M059J (cell line): ENCODE measurements at places on chromosomes 4 and X.

DNA sequence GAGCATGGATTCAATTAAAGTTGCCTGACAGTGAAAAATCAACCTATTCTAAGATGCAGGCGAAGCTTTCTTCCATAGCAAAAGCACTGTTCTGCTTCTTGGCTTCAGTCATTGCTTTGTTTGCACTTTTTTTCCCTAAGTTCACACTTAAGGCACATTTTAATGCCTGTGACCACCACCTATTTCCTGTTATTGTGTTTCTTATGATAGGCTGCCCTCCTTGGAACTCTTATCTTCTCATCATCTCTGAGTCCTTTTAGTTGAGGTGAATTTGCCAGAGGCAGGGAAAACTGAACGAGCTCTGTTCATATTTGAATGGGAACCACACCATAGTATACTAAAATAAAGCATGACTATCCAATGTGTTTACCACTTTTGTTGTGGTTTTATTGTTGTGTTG is 119.8 kb downstream of the SPCS3 start:
- DNase-seq, result peak; percentile 75

DNA sequence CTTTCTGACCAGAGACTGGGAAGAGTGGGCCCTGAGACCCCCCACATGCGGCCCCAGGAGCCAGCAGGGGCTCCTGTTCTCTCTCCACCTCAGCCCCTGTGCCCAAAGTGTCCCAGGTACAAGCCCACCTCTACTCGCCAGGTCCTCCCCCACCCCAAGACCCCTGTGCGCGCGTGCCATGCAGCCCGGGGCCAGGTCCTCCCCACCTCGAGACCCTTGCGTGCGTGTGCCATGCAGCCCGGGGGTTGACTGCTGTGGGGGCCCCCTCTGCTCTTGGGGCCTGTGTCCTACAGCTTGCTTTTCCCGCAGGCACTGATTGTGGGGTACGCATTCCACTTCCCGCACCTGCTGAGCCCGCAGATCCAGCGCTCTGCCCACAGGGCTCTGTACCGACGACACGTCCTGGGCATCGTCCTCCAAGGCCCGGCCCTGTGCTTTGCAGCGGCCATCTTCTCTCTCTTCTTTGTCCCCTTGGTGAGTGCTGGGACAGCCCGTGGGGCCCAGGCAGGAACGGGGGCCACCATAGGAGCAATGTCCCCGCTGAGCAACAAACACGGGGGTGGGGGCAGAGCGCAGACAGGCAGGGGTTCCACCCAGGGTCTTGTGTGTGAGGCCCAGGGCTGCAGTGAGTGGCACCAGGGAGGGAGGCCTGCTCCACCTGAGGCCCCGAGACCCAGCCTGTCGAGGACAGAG is 20.3 kb downstream of the DGKQ start:
- no peak for DNase-seq

DNA sequence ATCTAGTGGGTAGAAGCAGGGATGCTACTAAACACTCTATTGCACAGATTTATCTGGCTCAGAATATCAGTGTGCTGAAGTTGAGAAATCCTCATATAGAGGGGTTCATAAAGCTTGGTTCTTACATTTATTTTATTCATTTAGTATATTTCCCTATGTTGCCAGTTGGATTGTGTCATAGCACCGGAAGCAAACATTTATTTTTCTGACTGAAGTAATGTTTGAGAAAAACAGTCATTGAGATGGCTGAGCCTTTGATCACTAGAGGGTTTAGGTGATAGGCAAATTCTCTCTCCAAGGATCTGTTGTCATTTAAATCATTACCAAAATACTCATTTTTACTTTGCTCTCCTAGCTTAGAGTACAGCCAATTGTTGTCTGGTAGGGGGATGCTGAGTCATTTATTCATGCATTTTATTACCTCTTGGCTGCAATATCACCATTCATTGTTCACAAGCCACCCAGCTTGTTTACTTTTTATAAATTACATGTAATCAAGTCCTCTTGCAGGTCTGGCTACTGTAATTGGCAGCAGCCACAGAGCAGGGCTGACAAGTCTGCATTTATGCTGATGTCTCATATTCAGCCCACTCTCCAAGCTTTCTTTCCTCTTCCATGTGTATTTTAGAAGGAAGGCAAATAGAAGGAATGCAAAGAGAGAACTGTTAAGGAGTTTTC is 15.2 kb downstream of the GAB1 start:
- DNase-seq, result peak; percentile 61

- no peak for DNase-seq
Observed at GRCh38 chr4:106036334-106036733, 141.1 kb downstream of the NPNT start.

GRCh38 chr4:128776794-128777216 is 32.7 kb upstream of the JADE1 start:
- peak; percentile 81 for DNase-seq

DNA sequence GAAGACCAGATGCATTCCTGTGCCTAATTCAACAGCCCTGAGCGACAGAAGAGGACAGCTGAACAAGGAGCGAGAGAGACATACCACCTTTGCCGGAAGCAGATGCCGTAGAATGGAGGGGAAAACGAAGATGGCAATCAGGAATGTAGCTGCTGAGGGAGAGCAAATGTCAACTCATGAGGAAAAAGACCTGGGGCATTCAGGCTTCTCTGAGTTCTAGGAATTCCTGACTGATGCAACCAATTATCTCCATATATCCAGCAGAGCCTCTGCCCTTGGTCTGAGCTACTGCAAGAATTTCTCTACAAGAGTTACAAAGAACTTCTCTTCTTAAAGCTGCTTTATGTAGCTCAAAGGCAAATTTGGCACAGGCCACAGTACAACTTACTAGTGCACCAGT is 40.5 kb upstream of the INPP4B start:
- no peak for DNase-seq

DNA sequence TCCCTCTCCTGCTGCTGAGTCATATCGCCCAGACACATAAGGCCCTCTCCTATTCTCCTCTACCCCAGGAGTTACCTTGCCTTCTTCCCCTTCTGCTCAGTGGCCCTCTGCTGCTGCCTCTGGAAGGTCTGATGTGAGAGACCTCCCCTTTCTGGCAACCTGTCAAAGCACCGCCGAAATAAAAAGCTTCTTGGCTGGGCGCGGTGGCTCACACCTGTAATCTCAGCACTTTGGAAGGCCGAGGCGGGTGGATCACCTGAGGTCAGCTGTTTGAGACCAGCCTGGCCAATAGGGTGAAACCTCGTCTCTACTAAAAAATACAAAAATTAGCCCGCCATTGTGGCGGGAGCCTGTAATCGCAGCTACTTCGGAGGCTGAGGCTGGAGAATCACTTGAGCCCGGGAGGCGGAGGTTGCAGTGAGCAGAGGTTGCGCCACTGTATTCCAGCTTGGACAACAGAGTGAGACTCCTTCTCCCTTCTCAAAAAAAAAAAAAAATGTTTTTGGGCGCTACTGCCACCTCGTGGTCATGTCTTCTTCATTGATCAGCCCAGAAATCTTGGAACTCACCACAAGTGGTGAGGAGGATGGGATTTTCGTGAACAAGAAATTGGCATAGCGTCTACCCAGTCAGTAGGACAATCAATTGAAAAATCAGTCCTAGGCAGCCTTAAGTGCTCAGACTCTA is 8.6 kb upstream of the ZXDA start:
- peak; percentile 68 for DNase-seq

DNA sequence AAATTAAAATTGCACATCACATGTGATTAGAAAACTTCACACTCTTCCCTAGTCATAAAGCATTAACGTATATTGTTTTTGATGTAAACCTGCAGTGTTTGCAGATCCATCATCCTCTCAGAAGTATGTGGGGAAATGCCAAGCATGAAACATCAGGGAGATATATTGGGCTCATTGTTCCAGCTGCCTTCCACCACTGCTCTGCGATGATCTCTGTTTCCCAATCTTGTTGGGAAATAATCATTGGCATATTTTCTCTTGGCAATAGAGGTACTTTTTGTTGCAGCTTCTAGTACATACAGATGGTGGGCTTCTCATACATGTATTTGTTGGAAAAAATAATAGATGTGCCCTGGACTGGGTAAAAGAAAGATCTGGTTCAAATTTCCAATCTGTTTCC is 466.3 kb upstream of the HS3ST1 start:
- no peak for DNase-seq

DNA sequence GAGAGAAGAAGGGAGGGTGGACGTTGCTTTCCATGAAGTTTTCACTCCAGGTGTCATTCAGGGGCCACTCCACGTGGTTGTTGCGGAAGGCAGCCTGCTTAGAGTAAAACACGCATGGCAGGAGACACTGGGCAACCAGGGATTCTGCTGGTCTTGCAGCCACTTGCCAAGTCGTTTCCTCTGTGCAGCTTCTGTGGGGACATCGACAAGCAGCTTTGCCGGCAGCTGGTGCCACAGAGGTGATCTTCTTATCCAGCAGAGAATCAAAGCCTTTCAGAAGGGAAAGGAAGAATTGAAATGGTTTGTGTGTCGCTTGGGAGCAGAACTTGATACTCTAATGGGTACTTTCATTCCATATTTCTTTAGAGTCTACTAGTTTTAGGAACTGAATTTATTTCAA is 867.1 kb upstream of the TENM3 start:
- DNase-seq, result no peak
